ENCODE measurements at places on chromosomes 1 and 21.

DNA sequence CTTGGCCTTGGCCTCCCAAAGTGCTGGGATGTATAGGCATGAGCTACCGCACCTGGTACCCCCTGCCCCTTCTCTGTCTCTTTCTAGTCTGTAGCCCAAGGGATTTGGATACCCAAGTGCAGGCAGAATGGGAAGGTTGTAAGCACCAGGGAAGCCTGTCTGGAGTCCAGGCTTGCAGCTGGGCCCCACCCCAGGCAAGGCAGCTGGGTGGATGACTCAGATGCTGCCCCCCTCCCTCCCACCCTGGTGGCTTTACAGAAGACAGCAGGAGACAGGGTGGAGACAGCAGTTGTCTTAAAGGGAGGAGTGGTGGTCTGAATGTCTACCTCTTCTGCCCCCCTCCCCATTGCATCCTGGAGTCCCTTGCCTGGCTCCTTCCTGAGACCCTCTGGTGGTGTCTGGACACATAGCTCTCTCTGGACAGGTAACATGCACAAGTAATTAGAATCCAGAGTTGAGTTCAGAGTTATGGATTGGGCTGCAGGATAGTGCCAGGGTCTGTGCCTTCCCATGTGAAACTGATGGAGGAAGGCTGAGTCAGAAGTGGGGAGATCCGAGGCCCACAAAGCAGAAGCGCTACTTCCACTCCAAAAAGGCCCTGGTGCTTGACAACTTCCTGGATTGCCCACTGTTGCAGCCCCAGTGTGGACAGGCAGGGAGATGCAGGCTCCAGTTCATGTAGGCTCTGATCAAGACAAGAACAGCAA, 5.1 kb downstream of the LMNA start:
- no peak for DNase-seq

GRCh38 chr1:16366722-16367257, at the start of gene SZRD1:
TSS of gene SZRD1 (plus strand) at chr1:16367242. CDS start at chr1:16367258, 16 bp downstream.
- DNase-seq, result peak; percentile 92

- DNase-seq, result no peak
Observed at GRCh38 chr1:91818713-91818975, 67.3 kb downstream of the TGFBR3 start.

DNA sequence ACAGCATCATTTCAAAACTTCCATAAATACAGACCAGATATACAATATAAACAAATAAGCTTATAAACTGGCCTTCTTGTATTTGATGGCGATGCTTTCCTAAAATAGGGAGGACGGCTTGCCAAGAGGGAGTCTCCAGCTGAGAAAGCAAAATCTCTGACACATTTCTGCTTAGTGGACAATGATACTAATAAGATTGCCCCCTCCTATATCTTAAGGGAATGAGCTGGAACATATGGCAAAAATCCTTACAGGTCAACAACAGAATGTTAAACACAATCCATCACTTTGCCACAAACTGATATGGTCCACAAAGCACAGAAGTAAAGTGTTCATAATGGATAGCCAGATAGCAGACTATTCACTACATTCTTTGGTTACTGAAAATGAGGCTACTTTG, 7.1 kb upstream of the GADD45A start:
- no peak for DNase-seq

DNA sequence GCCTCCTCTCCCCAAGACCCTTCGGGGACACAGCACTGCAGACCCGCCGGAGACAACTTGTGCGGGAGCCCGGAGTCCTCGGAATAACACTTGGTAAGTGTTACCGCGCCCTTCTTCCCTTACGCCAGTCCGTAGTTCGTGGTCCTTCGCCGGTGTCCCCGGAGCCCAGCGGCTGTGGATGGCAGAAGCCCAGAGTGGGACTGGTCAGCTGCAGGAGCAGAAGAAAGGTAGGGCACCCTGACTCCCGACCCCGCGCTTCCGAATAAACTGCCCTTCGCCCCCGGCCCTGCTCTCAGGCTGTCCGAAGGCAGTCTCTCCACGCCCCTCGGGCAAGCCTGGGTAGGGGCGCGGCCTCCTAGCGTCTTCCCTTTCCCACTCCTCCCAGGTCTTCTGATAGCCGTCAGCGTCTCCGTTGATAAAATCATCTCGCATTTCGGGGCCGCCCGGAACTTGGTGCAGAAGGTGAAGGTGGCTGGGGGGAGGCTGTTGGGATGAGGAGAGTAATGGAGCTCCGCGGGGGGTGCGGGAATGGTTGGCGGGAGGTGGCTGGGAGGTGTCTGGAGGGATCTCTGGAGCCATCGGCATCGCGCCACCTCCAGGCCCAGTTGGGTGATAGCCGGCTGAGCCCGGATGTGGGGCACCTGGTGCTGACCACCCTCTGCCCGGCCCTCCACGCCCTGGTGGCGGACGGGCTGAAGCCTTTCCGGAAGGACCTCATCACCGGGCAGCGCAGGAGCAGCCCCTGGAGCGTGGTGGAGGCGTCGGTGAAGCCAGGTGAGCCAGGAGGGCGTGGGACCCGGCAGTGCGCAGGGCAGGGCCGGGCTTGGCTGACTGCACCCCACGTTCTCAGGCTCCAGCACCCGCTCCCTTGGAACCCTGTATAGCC, 4.3 kb downstream of the RUSC1 start:
- no peak for DNase-seq

DNA sequence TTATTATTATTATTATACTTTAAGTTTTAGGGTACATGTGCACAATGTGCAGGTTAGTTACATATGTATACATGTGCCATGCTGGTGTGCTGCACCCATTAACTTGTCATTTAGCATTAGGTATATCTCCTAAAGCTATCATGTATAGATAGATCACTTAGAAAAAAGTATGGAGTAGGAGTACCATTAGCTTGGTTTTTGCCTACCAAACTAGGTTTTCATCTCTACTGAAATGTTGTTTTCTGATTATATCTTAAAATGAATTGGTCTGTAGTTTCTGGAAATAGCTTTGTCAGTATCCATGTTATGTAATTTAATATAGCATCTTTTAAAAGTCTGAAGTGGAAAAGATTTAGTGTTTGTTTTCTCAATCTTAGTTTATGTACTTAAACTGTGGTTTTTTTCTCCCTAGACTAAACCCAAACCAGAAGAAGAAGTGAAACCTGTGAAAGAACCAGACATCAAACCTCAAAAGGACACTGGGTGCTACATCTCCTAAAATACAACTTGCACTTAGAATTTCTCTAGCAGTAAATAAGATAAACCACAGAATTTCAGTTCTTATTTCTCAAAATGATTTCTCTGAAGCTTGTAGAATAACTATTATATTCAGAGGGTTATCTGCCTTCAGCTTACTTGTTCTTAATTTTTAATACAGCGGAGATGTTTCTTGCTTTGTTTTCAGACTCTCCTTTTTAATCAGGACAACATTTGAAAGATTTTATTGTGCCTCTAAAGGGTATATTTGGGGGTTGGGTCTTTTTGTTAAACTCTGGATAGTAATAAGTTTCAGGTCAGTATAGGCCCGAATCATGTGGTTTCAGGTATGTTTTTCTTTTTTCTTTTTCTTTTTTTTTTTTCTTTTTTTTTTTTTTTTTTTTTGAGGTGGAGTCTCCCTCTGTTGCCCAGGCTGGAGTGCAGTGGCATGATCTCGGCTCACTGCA, 4.5 kb upstream of the FAM177B start:
- no peak for DNase-seq
